ENCODE measurements at places on chromosomes 16 and 17.
A peak's percentile ranks its signal among the peaks of the same experiment; 100 is the strongest.

DNA sequence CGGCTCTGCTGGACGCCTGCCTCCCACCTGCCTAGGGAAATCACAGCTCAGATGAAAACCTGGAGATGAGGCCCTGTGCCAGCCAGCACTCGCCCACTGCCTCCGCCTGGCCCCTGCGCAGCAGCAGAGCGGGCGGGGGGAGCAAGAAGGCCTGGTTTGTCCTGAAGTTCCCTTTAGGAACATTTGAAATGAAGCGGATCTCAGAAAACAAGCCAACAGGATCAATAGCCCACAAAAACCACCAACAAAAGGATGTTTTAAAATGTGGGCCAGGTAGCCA, 48.0 kb downstream of the RBFOX3 start:
- no peak for DNase-seq

GRCh38 chr16:89607937-89608740, 5.3 kb upstream of the DPEP1 start:
- no peak for DNase-seq

GRCh38 chr17:17494870-17495535, 1.2 kb downstream of the RASD1 start:
- no peak for DNase-seq

GRCh38 chr16:22743401-22743800, 70.6 kb upstream of the HS3ST2 start:
- DNase-seq, result no peak

DNA sequence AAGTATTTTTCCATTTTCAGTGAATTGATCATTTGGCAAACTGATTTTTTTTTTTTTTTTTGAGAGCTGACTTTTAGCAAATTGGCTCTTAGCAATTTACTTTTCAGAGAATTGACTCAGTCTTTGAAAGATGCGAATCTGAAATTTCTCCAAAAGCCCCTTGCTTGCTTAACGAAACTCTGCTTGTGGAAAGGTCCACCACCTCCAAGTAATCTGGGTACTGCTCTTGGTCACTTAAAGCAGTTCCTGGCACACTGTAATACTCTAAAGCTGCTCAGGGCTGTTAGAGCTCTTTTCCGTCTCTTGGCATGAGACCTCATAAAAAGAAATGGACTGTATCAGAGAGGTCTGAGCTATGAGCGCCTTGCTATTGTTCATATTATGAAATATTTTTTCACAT, 2.9 kb downstream of the GSDMB start:
- DNase-seq, result no peak

GRCh38 chr17:48104440-48104839, 3.1 kb upstream of the SNX11 start:
- no peak for DNase-seq

- DNase-seq, result no peak
These were observed 2.0 kb downstream of the WSB1 start for GRCh38 chr17:27295945-27296344.

DNA sequence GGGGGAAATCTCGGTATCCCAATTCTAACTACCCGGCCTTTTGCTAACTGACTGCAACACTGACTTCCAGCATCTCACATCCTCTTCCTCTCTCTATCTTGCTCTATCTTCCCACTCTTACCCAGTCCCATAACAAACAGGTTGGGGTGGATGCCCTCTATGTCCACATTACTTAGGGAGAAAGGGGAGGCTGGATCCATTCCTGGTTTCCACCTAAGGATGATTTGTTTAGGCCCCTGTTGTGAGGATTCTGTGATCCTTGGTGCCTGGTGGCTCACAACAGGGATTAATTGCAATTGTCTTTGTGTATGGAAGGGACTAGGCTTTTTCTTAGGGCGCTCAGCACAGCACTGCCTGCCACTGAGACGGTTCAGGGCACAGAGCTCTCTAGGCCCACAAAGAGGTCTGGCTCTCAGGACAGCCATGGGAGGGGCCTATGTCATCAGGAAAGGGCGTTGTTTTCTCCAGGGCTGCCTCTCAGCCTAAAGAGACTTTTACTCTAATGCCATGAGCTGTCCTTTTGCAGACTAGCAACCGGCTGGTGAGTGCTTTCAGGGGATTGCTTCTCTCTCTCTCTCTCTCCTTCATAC, 612.1 kb upstream of the SALL1 start:
- DNase-seq, result no peak

- no peak for DNase-seq
These were observed 36.3 kb upstream of the CDH1 start for GRCh38 chr16:68700831-68701230.

DNA sequence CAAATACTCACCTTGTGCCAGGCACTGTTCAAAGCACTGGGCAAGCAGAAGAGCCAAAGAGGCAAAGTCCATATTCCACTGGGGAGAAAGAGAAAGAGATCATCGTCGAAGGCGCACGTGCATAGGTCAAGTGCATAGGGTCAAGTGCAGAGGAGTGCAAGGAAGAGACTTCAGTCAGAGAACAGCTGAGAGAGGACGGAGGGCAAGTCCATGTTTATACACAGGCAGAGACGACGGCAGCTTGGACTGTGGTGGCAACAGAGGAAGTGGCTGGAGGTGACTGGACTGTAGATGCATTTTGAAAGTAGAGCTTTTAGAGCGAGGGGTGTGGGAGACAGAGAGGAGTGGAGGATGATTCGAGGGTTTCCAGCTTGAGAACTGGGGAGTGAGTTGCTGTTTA, 74.7 kb upstream of the SDK2 start:
- DNase-seq, result no peak

DNA sequence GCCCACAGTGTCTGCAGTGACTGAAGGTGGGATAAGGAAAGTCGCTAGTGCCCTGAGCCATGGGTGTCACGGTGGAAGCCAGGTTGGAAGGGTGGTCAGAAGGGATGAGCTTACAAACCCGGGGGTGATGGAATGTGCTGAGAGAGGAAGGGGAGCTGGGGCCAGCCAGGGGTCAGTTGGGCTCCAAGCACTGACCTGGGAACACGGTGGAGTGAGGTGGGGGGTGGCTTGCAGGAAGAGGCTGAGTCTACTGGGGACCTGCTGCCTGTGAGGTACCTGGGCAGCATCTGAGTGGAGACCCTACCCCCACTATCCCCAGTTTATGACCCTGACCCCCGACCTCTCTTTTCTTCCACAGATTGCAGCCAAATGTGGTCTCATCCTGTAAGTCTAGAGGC, 3.1 kb downstream of the TMEM92 start:
- no peak for DNase-seq

DNA sequence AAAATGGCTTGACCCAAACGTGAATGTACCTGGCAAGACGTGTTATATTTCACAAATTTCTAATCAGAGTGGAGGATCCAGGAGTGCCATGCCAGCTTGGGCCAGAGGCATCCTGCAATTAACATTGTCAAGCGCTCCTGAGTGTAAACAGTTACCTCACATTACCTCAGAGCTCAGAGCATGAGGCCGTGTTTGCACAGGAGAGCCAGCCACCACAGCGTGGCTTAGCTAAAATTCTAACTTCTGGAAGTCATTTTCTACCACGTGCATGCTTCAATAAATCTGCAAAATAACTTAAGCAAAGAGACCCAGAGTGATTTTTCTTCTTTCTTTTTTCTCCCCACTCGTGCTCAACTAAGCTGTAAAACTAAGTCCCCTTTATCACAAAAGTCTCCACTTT, 769.0 kb downstream of the KCNJ2 start:
- DNase-seq, result no peak

DNA sequence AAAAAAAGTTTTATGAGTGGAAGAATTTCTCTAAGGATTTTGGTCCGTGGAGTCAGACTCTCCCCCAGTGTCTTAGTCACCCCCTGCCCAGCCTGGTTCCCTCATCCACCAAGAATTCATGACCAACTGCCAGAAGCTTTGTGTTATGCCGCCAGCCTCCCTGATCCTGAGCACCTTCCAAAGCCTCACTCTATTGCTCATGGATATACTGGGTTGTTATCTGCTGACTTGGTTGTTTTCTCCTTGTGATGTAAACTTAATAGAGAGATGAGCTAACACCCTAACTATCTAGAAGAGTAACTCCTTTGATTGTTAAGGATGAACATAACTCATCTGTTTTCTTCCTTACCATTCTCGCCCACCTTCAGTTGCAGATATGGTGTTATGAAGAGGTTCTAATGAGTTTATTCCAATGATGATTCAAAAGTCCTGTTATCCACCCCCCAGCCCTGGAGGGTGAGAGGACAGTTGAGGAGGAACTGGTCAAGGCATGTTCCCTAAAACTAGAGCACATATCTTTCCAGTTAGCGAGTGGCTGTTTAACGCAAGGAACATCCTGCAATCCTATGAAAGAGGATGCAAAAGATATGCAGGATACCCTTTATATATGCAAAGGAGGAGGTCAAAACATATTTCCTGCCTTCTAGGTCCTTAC, 1.5 kb upstream of the PSMD3 start:
- DNase-seq, result no peak

DNA sequence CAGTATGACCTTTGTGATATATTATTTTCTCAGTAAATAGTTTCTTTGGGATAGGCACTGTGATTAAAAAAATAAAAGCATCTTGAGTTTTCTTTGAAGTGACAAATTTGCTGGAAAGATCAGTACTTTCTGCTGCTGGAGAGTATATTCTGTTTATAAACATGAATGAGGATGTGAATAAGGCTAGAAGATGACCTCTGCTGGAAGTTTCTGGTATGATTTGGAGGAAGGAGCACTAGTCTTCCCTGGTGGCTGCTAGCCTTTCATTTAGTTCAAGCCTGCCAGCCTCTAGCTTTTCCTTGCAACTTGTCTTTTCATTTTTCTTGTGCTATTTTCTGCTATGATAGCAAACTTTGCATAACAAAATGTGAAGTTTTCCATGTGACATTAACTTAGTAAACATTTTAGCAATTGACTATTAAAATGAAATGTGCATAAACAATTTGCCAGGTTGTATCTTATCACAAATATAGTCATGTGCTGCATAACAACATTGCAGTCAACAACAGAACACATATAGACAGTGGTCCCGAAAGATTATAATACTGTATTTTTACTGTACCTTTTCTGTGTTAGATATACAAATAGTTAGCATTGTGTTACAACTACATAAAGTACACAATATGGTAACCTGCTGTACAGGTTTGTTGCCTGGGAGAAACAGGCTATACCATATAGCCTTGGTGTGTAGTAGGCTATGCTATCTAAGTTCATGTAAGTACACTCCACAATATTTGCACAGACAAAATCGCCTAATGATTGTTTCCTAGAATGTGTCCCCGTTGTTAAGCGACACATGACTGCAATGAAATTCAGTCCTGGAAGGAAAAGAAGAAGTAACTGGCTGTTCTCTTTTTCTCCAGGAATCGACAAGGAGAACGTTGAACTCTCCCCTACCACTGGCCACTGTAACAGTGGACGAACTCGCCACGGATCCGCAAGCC, 18.1 kb upstream of the RAB11FIP4 start:
- no peak for DNase-seq

DNA sequence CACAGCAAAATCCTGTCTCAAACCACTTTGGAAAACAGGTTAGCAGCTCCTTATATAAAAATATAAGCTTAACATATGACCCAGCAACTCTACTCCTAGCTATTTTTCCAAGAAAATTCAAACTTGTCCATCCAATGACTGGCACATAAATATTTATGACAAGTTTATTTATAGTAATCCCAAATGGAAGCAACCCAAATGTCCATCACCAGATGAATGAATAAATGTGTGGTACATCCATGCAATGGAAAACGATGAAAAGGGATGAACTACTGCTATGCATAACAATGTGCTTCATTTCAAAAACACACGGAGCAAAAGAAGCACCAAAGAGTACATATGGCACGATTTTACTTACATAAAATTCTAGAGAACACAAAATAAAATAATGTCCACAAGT, 9.6 kb upstream of the KPNB1 start:
- no peak for DNase-seq

DNA sequence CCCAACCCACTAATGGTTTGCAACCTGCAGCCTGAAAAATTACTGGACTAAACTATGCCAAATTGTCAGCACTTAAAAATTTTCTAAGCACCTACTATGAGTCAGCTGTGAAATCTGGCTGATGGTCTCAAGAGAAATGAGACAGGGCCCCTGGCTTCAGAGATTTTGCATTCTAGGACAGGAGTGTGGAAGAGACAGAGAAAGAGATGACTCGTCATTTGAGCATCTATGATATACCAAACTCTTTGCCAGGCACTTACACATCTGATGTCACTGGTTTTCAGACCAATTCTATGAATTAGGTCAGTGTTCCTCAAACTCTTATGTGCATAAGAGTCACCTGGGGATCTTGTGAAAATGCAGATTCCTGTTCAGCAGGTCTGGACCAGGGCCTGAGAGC, 44.4 kb downstream of the CLEC19A start:
- DNase-seq, result no peak

- DNase-seq, result peak; percentile 87
These were observed at the start of the genes CHMP1A and SPATA33 for GRCh38 chr16:89657442-89658220. TSS of gene CHMP1A (minus strand) at chr16:89657708. CDS start at chr16:89657588, 120 bp downstream. TSS of gene SPATA33 (plus strand) at chr16:89657836. CDS start at chr16:89657912, 76 bp downstream.

DNA sequence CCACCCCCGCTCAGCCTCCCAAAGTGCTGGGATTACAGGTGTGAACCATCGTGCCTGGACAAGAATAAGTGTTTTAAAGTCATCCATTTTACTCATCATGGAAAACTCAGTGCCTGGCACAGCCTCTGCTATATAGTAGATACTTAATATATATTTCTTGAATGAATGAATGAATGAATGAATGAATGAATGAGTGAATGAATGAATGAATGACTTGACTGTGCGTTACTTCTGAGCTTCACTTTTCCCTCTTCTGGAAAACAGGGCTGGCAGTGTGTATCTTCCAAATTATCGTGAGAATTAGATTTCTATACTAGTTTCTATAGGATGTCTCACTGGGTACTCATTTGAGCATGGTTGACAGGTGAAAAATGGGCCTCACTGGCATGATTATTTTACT, 307.3 kb upstream of the ERCC4 start:
- no peak for DNase-seq

- no peak for DNase-seq
These were observed 74.8 kb downstream of the XYLT1 start for GRCh38 chr16:17395849-17396480.

GRCh38 chr17:64022611-64023063, 2.2 kb upstream of the ICAM2 start:
- no peak for DNase-seq

DNA sequence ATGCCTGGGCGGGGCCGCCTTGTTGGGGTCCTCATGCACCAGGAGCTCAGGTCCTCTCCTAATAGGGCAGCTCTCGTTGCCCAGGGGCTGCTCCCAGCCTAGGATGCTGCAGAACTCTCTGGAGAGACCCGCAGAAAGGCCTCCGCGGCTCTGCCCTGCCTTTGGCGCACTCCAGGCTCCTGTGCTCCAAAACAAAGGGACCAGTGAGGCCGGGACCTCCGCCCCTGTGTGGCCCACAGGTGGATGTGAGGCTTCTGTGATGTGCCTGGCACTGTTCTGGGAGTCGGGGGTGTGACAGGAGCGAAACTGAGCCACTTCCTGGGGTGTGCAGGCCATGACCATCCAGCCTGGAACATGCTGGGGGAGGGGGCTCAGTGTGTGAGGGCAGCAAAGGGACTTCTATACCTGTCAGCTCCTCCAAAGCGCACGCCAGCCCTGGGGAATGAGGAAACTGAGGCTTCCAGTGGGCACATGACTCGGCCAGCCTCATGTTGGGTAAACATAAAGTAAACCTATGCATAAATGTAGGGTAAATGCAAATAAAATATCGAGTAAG, 153.2 kb downstream of the IRF8 start:
- no peak for DNase-seq

DNA sequence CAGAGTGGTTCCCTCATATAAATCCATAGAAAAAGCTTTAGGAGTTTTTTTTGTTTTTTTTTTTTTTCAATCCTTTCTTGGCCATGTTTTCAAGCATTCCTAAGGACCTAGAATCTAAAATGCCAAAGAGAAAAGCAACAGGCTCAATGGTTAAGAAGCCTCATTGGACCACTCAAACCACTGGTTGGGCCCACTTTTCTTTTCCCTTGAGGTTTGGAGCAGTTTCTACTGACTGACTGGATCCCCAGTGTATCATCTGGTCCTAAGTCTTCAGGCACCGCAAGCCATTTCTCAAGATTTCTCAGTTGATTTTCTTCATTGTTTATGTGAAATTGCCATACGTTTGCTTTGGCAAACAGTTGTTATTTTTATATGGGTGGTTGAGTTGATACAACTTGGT, 14.4 kb downstream of the METTL9 start:
- DNase-seq, result no peak
